ENCODE measurements at places on chromosomes 16 and 17. TPM values are rescaled to one million over a fixed set of nuclear protein-coding genes. Genes with fewer than 3 reads are reported as not detected.
A peak's percentile ranks its signal among the peaks of the same experiment; 100 is the strongest.

- DNase-seq = no peak
These were observed 181.9 kb downstream of the SNX29 start for GRCh38 chr16:12158428-12158827.

DNA sequence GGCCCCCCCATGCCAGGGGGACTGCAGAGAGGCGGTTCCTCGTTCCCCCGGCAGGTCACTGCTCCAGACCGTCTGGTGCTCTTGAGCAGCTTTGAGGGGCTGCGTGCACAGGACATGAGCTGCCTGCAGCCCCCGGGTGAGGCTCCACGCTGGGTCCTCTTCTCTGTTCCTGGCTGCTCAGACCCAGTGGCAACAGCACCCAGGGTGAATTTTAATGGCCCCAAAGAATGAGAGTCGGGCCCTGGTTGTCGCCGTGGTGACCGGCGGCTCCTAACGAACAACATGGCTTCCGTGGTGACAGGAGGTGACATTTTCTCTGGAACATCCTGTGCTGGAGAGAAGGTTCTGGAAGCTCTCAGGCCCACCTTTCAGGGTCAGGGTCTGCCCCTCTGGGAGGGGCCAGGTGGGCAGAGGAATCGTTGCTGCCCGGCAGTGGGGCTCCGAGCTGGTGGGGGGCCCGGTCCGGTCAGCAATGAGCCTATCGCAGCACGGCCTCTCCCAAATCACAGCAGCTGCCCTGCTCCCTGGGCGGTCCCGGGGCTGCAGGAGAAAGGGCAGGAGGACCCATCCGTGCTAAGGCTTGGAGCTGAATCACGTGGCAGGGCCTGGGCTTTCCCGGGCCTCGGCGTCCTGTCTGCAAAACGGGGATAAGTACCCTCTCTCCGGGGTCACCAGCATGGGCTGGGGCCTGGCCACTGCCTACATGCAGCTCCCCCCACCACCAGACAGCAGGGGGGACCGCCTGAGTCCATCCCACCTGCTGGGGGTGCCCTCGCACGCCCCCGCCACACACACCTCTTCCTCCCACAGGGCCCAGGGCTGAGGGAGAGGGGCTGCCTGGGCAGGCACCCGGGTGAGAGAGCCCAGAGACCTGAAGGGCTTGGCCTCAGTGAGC, 3.4 kb upstream of the C1QTNF8 start:
- DNase-seq = no peak

DNA sequence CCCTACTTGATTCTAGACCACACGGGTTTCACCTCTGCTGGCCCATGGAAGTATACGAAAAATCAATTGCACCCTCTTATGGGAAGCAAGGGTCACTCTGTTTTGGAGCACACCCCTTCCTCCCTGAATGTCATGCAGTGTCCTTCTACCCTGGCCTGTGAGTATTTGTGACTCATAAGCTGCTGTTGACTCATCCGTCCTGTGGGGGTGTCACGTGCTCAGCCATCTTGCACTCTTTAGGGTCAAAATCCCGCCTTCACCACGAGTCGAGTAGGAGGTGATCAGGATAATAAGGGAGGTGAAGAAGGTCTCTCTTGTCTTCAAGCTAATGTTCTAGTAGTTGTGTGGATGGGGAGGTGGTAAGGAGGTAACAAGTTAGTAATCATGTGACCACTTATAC, 341.0 kb upstream of the EEF2KMT start:
- DNase-seq = no peak

TLCD2 gene
- 0.72 TPM for polyA plus RNA-seq

GRCh38 chr16:65202461-65202860, 80.6 kb upstream of the CDH11 start:
- no peak for DNase-seq

DNA sequence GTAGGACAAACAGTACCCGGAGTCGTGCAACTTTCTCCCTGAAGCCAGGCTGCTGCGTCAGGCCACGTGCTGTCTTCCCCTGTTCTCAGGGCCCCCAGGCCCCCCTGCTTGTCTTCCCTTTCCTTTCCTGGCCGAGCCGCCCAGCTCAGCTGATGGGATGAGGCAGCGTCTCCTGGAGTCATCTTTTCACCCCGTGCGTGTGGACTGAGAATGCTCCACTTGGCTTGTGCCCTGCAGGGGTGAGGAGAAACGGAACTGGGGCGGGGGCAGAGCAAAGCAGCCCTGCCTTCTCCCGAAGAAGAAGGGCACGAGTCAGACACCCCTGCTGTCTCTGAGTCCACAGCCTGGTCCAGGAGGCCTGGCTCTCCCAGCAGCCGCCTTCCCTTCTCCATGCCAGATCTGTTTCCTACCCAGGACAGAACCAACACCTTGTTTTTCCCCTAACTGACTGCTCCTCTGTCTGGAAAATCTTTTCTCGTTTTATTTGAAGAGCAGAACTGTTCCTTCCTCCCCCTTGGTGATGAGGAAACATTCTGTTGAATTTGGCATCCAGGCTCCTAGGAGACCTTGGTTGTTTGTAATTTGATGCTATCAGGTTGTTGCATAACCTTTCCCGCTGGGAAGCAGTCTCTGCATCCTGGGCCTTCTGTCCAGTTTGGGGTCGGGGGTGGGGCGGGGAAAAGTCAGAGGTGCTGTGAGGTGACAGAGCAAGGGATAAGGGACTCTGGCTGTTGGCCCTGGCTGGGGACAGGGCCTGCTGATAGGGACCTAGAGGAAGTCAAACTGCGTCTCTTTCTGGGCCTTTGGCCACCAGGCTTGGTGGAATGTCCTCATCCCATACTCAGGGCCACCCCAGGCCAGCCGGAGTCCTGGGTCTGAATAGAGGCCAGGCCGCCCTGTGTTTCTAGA, 78.8 kb downstream of the WIPI1 start:
- DNase-seq = peak; percentile 92

CTF1 gene
- 4.3 TPM for polyA plus RNA-seq

GRCh38 chr17:8222380-8222629, 11.9 kb upstream of the AURKB start:
- DNase-seq = no peak

DPEP2 gene
- polyA plus RNA-seq = 1.8 TPM

CA7 gene
- polyA plus RNA-seq = not detected

- DNase-seq = peak; percentile 37
These were observed 4.6 kb downstream of the SMCR8 start for GRCh38 chr17:18319604-18320256.

DNA sequence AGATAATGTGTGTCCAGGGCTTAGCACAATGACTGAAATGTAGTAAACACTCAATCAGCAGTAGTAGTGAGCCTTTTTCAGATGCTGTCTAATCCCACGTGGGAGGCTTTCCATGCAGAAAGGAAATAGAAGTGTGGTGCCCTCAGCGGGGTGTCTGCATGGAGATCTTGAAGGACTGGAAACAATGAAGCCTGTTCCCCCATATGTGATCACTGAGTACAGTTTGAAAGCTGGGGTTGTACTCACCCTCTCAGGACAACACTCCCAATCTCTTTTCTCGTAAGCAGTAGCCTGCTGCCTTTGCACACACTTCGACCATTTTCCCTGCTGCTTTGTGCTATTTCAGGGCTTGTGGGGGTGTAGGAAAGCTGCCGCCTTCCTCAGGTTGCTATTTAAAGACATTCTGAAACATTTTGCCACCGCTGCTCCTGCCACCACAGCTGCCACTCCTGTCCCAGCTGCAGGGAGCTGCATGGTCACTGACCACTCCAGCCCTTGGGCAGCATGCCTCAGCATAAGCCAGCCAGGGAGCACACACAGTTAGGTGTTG, 40.6 kb upstream of the HAS3 start:
- no peak for DNase-seq

- DNase-seq = no peak
These were observed 87.1 kb downstream of the CYTH1 start for GRCh38 chr17:78694805-78695531.

GRCh38 chr16:51225878-51226277, 74.8 kb upstream of the SALL1 start:
- no peak for DNase-seq

- DNase-seq = no peak
These were observed 6.0 kb downstream of the STAT5B start for GRCh38 chr17:42270170-42270535.

DNA sequence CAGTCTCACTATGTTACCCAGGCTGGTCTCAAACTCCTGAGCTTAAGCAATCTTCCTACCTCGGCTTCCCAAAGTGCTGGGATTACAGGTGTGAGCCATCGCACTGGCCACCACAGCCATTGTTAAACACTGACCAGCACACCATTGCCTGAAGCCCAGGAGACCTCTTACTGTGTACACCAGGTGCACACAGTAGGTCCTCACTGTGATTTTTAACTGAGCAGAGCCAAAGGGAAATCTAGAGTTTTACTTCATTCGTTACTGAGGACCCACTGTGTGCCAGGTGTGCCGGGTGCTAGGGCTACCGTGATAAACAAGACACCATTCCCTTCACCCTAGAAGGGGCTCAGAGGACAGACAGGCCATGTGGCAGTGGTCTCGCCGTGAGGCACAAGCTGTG, 4.2 kb downstream of the ITGB4 start:
- no peak for DNase-seq

GRCh38 chr16:29702269-29702668, 23.3 kb downstream of the QPRT start:
- no peak for DNase-seq

EEF2K gene
- polyA plus RNA-seq = 18.4 TPM

Measured in endothelial cell of umbilical vein (primary cell).